ENCODE measurements at places on chromosomes 2 and 18.

GRCh38 chr18:75029481-75029880 is 179.5 kb downstream of the PTGR3 start:
- DNase-seq = no peak

DNA sequence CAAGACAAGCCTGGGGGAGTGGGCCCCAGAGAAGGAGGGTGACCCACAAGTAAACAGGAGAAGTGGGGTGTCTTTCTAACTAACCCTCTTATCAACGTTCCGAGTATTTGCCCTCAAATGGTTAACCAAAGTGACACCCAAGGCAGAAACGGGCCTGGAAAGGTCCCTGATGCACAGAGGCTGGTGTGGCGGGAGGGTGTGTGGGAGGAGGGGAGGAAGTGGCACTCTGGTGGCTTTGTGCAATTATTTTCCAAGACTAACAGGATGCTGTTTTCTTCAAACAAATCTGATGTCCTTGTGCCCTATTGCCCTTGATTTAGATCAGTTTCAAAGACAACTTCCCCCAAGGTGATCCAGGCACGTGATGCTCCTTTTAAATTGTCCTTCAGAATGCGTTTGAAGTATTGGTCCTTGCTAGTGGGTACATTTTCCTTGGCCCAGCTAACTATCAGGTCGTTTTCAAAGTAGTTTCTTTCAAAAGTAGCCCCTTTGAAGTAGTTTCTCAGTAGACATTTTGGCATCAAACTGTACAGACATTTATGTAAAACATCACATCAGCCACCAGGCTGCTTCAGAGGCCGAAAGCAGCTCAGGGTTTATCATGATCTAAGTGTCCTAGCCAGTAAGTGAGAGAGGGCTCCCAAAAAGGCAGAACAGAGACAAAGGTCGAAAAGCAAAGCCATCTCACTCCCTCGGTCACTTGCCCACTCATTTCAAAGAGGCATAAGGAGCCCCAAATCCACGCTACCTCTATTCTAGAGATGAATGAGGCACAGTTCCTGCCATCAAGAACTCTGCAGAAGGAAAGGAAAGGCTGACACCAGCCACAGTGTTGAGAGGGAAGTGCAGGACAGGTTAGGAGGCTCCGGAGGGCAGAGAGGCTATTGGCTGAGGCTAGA is 371.1 kb upstream of the ID2 start:
- DNase-seq = peak; percentile 80

GRCh38 chr2:159449504-159450124 is 163.1 kb upstream of the WDSUB1 start:
- DNase-seq = no peak

DNA sequence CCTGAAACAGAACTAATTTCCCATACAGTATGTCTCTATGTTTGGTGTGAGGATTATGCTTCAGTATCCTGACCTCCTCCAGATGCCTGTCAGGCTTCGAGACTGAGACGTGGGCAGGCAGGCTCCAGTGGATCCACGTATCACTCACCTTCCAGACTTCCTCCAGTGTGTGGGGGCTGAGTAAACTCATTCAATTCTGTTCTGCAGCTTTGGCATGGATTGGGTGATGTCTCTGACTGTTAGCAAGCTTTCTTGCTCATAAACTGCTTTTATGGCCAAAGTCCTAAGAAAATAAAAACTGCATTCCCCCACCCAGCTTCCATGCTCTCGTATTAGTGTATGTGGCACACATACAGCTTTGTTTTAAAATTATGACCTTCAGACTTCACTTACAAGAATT is 53.6 kb downstream of the CCDC93 start:
- no peak for DNase-seq

DNA sequence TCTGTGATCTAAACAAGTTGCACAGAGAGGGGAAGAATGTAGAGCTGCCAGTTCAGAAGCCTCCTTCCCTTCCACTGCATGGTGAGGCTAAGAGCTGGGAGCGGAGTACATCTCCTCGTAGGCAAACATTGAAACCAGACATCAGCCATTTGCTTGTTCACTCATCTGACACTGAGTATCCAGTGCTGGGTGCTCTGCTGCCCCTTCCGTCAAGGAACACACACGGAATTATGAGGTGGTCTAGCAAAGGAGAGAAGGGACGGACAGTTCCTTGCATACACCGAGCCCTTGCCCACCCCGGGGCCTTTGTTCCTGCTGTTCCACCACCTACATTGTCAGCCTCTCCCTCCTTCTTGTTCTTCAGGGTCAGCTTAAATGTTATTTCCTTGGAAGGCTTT is 44.6 kb downstream of the SLC4A1AP start:
- no peak for DNase-seq

GRCh38 chr2:143946436-143947391 is 573.2 kb downstream of the ZEB2 start:
- no peak for DNase-seq

GRCh38 chr2:201180010-201180409 is 2.9 kb upstream of the CASP10 start:
- DNase-seq = no peak

DNA sequence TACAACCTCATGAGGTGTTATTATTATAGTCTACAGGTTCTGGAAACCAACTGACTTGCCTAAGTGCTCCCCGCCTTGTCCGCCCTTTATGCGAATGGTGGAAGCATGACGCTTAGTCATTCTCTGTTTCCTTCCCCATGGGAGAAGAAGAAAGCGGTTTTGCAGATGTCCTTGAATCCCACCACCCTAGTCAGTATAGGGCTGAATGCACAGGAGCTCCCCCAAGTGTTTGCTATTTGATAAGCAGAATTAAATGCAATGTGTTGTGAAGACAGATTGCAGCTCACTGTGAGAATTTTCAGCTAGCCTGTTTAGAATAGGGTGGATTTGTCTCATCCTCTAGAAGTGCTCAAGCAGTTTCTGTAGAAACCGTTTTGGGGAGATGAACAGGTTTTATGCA is 652.0 kb downstream of the DCC start:
- no peak for DNase-seq

GRCh38 chr2:64454386-64455332 is 697 bp downstream of the LGALSL start:
- DNase-seq = peak; percentile 81

GRCh38 chr2:54815148-54815539 is 91.7 kb downstream of the EML6 start:
- DNase-seq = no peak

DNA sequence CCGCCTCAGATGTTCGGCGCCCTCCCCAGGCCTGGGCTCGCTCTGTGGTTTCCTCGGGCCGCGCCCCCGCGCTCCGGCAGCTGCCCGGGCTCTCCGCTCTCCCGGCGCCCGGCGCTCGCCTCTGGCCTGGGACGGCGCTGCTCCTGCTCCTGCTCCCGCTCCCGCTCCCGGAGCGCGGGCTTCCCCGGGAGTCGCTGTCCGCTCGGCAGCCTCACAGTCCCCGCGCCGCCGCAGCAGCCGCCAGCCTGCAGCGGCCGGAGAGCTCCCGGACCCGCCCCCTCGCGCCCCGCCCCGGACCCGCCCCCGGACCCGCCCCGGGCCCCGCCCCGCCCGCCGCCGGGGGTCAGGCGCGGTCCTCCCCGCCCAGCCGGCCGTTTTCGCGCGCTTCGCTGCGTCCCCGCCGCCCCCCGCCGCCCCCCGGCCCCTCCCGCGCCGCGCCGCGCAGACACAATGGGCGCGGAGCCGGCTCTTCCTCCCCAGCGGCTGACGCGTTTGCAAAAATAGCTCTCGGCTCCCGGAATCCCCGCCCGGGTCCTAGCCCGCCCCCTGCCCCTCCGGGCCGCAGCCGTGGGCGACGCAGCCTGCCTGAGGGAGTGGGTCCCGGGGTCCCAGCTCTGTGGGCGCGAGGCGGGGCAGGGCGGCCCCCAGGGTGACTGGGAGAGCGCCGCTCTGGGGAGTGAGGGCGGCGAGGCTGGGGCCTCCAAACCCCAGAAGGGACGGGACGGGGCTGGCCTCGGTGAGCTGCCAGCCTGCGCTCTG is at the start of gene ARL4C:
Gene ARL4C, minus strand, starts transcription at position 247 of the 759 bp plus-strand sequence. CDS start 495 bp downstream, outside the sequence.
- peak; percentile 82 for DNase-seq

DNA sequence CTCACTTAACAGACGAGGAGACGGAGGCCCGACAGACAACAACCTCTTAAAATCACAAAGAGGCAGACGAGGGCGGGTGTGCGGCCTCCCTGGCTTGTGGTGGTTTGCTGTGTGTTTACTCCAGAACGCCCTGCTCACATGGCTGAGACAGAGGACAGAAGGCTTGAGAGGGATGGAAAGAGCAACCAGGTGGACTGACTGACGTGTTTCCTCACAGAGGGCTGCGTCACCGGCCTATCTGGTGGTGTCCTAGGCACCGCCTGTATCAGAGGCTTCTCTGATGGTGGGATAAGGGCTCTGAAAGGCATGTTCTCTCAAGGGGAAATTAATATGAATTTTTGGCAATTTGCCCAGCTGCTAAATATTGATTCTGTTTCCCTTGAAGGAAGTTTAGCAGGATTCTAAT is 47.0 kb upstream of the RALBP1 start:
- no peak for DNase-seq

DNA sequence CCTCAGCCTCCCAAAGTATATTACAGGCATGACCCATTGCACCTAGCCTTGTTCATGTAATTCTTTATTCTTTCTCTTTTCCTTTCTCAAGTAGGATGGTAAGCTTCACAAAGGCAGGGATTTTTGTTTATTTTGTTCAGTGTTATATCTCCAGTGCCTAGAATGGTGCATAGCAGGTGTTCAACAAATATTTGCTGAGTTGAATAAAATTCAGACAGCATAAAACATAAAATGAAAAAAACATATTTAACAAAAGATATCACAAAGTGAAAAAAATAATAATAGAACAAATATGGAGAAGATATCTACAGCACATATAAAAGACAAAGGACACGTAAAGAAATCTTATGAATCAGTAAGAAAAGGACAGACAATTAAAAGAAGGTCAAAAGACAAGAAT is 8.8 kb downstream of the PREPL start:
- no peak for DNase-seq

GRCh38 chr2:1816414-1816911 is 72.1 kb upstream of the PXDN start:
- no peak for DNase-seq

GRCh38 chr2:10912796-10913455 is 1.2 kb downstream of the KCNF1 start:
- DNase-seq = peak; percentile 56

DNA sequence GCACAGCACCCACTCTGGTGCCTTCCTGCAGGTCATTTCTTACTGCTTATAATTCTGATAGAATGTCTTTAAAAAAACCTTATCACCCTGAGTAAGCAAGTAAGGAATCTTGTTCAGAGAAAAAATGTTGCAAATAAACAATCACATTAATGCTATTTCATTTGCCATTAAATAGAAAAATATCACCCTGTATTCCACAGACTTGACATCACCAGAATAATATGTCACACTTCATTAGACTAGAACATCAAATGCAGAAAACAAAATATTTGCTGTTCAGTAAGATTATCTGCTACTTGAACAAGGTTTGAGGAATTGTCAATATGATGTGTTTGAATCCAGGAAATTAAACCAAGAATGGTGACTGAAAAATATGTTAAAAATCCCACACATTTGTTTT is 236.6 kb upstream of the MMADHC start:
- DNase-seq = no peak

GRCh38 chr2:238502088-238502810 is 75.5 kb downstream of the ASB1 start:
- DNase-seq = peak; percentile 16

- no peak for DNase-seq
These were observed 59.9 kb upstream of the LRATD1 start for GRCh38 chr2:14572633-14573032.

GRCh38 chr2:173997753-173998152 is 32.6 kb upstream of the SP3 start:
- no peak for DNase-seq

DNA sequence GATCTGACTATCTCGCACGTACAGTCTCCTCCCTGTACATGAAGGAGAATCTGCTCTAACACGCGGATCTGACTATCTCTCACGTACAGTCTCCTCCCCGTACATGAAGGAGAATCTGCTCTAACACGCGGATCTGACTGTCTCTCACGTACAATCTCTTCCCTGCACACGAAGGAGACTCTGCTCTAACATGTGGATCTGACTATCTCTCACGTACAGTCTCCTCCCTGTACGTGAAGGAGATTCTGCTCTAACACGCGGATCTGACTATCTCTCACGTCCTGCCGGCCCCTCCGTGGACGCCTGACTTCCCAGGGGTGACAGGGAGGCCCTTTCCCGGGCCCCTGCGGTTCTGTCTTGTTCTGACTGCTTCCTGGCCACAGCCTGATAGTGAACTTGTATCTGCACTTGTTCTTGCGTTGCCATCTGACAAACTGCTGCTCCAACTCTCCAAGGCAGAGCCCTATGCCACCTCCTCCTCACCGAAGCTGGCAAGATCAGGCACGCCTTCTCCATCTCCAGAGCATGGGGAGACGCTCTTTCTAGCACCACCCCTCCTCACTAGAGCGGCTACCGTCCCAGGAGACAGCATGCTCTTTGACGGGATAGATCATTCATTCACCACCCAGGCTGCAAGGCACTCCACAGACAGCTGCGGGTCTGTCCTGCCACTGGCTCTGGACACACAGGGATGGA is 238.6 kb downstream of the TWIST2 start:
- DNase-seq = no peak

DNA sequence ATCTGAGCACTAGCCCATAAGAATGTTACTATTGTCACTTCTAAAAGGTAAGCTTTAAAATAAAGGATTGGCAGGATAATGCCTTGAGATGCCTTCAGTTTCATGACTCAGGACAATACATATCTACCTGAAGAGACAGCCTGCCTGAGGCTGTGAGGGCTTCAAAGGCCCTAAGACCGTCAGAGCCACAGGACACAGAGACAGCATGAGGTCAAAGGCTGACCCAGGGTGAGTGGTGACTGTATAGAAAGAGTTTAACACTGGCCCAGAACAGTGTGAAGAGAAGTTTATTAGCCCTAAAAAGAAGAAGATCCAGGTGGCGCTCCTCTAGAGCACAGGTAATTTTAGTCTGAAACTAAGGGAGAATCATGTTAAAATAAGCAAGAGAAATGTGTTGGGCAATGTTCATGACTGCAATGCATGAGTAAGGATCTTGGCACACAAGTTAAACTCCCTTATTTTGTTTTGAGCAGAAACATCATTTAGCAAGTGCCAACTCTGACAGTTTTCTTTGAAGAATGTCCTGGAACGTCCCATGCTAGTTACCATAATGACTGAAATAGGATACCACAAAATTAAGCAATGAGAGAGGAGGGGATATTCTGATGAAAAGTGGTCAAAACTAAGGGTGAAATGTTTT is 78.1 kb upstream of the FAM110C start:
- no peak for DNase-seq

- DNase-seq = no peak
These were observed 50.2 kb upstream of the LRP1B start for GRCh38 chr2:142180820-142181533.

- peak; percentile 62 for DNase-seq
These were observed 24.8 kb downstream of the GPC1 start for GRCh38 chr2:240460253-240460711.

DNA sequence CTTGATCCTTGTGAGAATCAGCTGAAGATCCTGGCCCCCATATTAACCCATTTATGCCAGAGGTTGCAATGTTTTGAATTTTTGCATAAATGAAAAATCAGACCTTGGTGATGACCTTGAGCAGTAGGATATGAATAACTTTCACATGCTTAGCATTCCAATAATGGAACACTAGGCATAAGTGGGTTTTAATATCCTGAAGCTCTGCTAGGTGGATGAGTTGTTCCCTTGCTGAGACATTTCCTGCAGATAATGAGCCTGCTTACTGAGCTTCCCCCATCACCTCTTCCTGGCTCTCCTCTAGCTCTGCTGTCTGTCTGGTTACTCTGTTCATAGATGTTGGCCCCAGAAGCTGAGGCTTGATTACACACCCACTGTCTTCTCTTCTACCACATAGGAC is 25.5 kb upstream of the SEC11C start:
- no peak for DNase-seq

GRCh38 chr2:55891671-55892094 is 31.9 kb downstream of the EFEMP1 start:
- DNase-seq = no peak
